Posterior vena cava (tissue), 2 donors: ENCODE measurements at places on chromosomes 11 and 22.

DNA sequence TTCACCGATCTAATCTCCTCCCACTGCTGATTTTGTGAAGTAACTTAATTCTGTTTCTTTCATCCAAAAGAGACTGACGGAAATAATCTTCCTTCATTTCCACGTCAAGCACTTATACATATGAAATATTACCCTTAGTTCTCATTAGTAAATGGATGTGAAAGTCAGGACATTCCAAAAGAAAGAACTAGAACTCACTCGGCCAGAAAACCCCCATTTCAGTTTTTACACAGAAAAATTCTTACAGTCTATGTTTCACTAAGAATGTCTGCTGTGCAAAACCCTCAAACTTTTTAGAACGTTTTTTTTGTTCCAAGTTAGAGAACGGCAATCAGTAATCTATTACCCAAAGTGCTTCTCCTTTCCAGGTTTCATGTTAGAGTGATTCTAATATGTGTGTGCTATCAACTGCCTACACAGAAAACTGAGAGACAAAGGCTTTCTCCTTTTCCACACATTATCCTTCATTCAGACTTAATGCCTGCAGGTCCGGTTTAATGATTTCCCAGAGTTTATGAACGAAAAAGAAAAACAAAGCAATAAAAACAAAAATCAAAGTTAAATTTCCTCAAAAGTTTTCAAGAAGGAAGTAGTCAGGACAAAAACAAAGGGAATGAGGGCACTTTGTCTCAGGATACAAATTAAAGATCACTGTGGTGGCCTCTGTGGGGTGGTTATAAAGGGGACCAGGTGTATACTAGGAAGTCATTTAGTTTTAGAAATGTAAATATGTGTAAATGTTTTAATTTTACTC is 11.3 kb upstream of the SESN3 start:
- no peak for DNase-seq

DNA sequence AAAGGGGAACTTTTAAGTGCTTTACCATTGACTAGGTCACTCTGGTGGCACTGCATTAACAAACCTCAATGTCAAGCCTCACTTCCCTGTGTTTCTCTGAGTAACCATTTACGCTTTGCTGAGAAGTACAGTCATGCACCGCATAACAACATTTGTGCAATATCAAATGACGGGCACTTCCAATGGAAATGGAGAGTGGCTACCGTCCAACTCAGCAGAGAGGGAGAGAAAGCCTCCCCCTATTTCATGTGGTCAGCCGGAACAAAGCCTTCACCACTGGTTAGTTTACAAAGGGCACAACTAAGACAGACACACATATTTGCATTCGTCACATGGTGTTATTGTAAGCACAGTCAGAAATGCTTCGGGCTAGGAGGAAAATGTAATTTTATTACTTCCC is 117.3 kb downstream of the RASSF10 start:
- no peak for DNase-seq

GRCh38 chr11:111417011-111417765 is 38.1 kb upstream of the POU2AF1 start:
- DNase-seq, result no peak

GRCh38 chr11:42253156-42253555 is 793.7 kb upstream of the LRRC4C start:
- DNase-seq, result no peak

GRCh38 chr22:44409974-44410316 is 88.1 kb downstream of the RTL6 start:
- DNase-seq, result peak; percentile 24

GRCh38 chr11:97158243-97158642 is 768.4 kb downstream of the JRKL start:
- DNase-seq, result no peak

DNA sequence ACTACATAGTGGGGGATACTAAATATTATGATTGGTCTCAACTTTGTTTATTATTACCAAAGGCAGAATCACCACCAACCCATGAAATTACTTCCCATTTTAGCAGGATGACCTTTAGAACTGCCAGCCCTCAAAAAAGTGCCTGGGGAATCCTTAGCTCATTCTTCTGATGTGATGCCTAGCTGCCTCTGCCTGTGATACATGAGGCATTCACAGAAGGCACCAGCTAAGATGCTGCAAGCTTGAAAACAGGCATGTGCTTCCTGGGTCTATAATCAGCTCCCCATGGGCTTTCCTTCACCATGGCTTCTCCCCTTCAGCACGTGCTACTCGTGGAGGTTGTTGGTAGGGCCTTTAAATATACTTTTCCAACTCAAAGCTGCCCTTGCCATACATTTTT is 50.4 kb upstream of the ARHGAP20 start:
- DNase-seq, result no peak

- DNase-seq, result no peak
These were observed 350.6 kb downstream of the TENM4 start for GRCh38 chr11:79090191-79090705.

DNA sequence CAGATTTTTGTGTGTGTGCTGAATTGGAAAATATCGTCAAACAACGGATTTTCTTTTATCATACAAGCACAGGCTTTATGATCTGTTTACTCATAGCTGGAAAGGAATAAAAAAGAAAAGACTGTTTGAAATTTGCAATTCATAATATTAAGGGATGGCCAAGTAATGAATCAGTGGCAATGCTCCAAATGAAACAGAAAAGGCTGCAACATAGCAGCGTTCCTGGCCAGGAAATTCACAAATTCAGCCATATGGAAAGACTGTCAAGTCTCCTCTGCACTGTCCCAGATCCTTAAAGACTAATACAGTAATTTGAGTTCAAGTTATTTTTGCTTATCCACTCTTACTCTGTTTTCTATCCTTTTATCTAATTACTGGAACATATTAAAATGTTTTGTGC is 98.2 kb downstream of the MSANTD4 start:
- no peak for DNase-seq
